ENCODE measurements at places on chromosomes 5 and 9.

DNA sequence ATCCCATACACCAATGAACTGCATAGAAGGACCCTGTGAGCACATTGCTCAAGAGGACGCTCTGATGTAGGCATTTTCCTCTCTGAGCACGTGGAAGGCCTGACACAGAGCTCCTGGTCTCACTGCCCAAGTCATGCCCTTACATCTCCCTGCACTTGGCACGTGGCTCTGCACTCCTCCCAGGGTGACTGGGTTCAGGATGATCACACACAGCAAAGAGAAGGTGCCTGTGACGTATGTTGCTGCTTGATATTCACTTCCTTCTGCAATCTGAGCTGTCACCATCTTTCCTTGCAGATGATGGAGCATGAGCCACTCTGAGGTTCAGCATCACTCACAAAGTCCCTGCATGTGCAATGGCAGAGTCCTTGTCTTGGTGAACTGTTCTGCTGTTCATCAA lies 125.2 kb downstream of the FSTL4 start:
- DNase-seq, result no peak

GRCh38 chr5:113043491-113043931 lies 66.9 kb downstream of the DCP2 start:
- no peak for DNase-seq

DNA sequence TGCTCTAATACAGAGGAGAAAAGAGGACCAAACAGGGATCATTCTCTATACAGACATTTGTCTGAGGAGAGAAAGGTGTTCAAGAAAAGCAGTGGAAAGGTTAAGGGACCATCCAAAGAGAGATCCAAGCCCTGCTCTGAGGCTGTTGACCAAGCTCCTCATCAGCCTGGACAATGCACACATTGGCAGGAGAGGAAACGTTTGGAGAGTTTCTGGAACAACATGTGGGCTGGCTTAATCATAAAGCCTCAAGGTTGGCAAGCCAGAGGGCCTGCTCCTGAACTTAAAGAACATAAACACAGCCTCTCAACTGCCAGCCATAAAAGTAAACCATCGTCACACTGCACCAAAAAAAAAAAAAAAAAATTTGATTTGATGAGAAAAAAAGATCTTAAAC lies 184.4 kb upstream of the SLC12A2 start:
- DNase-seq, result no peak

- no peak for DNase-seq
Measured at GRCh38 chr9:3908731-3909130, 382.9 kb upstream of the RFX3 start.

DNA sequence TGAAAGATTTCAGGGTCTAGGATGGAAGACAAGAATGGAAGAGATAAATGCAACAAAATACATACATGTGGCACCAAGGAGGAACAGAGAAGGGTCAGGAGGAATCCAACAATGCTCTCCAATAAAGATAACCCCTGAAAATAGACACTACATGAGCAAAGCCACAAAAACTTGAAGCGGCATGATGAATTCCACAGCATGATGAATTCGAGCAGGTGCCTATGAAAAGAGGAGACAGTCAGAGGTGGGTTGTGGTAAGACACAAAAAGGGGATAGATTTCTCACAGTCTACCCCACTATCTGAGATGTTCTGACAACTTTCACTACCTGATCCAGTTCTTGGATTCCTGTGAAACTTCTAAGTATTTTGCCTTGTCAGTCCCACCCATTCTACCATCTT lies 81.5 kb upstream of the PAPPA start:
- no peak for DNase-seq

DNA sequence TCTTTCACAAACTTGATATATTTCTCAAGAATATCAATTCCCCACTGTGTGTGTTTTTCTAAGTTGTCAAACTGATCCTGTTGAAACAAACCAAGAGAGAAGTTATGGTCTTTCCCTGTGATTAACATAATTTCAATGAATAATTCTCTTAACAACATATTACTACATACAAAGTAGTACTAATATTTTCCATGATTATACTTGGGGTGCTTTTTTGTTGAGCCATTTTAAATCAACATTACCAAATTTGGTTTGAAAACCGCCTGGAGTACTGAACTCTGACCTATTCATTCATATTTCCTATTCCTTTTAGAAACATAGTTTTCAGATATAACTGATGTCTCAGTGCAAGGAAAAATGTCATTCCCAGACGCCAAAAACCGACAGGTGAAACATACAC lies 48.1 kb downstream of the FNBP1 start:
- DNase-seq, result no peak

- no peak for DNase-seq
Measured at GRCh38 chr5:138979684-138980280, 104.6 kb upstream of the LRRTM2 start.

DNA sequence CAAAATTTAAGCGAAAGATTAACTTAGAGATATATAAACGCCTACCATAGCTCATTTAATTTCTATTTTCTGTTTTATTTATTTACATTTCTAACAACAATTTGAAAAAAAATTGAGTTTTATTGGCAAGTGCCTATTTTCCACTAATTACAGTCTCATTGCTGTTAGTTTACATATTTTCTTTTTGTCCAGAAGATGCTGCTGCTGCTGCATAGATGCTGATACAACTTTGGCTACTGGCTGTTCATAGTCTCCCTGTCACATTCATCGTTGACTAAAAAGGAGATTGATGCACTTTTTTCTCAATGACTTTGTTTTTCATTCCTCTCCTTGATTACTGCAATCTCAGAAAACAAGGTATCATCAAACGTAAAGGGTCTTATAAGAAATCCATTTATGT lies 235.4 kb downstream of the CDH9 start:
- no peak for DNase-seq

- no peak for DNase-seq
Measured at GRCh38 chr5:18119156-18119785, 485.0 kb downstream of the TAF11L14 start.

DNA sequence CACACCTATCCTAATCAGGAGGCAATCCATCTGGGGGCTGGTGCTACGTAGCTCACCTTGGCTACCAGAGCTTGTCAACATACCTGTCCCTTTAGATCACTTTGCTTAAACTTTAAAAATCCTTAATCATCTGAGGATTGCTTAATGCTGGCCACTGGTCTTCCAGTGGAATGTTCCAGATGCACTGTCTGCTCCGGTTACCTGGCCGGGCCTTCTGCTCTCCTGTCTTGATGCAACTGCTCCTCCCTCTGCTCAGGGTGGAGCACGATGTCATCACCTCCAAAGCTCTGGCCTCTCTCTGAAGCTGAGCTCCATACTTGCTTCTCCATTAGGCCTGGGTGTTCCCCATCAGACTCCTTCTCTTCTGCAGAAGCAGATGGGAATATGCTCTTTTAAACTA lies 106.5 kb upstream of the OTULINL start:
- no peak for DNase-seq

- DNase-seq, result no peak
Measured at GRCh38 chr9:98584059-98584458, 124.7 kb downstream of the GABBR2 start.

DNA sequence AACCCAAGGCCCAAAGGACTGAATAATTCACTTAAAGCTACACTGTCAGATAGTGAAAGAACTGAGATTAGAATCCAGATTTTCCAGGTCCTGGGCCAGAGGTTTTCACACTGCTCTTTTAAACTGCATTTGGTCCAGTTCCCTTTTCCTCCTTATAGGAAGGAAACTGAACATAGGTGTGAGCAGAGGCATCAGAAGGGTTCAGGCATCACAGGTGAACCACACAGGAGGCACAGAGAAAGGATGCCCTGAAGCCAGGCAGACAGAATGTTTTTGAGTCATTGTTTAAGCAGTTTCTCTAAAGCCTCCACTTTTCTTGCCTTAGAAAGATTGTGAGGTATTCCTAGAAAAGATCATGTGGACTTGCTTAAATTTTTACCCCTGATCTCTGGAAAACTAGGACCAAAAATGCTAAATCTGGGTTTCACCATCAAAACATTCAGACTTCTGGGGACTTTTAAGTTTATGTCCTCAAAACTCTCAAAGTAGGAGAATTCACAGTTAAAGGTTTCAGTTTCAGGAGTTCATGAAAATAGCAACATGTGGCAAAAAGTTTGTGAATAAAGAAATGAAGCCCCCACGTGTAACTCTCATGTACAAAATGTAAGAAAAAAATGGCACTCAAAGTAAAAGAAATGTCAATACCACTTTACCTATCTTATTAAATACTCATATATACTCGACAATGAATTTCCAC lies 386.1 kb downstream of the NTRK2 start:
- DNase-seq, result no peak

- no peak for DNase-seq
Measured at GRCh38 chr5:17290540-17290974, 73.1 kb downstream of the BASP1 start.

GRCh38 chr5:132233081-132233480 lies 5.4 kb upstream of the P4HA2 start:
- no peak for DNase-seq

DNA sequence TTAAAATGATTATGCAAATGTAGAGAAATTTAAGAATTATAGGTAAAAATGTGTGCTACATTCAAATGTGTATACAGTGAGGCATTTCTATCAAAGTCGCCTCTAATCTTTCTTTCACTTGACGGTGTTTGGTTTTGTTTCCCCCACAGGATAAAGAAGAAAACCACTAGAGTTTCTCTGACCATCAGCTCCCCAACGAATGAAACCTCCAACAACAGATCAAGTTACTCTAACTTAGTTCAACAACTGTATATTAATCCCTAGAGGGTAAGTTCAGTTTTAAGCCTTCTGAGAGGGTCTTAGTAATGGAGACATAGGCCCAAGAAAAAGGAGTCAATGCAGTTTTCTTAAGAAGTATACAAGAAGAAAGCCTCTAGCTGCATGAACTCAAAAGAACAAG lies 11.5 kb upstream of the MYOT start:
- DNase-seq, result no peak

DNA sequence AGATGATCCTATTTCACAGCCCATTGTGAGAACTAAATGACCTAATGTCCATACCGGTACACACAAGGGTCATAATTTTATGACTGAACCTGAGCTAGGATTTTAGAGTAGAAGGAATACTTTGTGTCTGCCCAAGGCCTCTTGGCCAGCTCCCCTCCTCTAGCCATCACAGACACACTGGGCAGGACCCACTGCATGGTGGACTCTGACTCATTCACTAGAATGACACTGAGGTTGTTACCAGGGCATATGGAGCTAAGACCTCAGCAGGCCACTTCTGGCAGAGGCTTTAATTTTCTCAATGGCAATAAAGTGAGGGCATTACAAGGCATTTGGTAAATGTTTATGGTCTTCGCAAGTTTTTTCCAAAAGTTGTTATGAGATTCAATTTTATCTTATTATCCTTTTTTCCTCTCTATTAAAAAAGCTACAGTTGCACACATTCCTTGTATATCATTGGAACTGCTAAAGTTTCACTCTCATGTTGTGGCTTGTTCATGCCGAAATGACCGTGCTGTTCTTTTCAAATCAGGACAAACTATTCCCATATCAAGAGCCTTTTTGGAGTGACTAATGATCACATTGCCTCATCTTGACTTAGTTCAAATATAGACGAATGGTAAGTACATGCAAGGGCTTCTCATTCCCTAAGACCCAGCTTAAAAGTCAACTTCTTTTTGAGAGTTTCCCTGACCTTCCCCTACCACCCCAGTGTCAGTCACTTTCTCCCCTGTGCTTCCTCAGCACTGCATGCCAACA lies 595.7 kb downstream of the ACTL7B start:
- DNase-seq, result no peak

- no peak for DNase-seq
Measured at GRCh38 chr5:78747705-78748359, 99.3 kb upstream of the LHFPL2 start.

DNA sequence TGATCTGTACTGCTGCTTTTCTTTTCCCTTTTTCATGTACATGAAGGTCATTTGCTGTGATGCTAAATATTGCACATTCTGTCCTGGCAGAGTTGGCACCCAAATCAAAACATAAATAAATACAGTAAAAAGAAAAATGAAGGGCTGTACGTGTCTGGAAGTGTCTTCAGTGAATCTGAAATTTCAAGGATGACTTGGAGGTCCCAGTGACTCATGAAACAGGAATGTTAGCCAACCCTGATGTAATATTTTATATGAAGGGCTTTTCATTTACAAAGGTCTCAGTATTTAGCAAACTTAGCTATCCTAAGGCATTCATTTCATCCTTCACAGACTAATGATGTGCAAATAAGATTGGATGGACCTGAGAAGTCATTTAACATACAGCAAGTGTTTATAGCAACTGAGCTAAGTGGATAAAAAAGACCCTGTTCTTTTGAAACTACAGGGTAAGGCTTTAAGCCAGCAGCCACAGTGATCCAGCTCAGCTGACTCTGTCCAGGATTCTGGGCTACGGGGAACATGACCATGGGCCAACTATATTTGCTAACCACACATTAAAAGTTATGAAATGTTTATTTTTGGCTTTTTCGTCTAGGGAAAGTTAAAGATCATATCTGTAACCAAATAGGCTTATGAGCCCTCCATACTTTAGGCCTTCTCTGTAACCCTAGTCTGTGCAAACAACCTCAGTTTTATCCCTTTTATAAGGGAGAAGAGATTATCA lies 104.0 kb upstream of the DMRTA1 start:
- no peak for DNase-seq

- DNase-seq, result no peak
Measured at GRCh38 chr5:59115345-59115744, 532.5 kb downstream of the RAB3C start.

GRCh38 chr5:140115186-140115500 lies 1.2 kb downstream of the PURA start:
- DNase-seq, result no peak

GRCh38 chr5:137486707-137487106 lies 12.4 kb downstream of the SPOCK1 start:
- DNase-seq, result no peak

DNA sequence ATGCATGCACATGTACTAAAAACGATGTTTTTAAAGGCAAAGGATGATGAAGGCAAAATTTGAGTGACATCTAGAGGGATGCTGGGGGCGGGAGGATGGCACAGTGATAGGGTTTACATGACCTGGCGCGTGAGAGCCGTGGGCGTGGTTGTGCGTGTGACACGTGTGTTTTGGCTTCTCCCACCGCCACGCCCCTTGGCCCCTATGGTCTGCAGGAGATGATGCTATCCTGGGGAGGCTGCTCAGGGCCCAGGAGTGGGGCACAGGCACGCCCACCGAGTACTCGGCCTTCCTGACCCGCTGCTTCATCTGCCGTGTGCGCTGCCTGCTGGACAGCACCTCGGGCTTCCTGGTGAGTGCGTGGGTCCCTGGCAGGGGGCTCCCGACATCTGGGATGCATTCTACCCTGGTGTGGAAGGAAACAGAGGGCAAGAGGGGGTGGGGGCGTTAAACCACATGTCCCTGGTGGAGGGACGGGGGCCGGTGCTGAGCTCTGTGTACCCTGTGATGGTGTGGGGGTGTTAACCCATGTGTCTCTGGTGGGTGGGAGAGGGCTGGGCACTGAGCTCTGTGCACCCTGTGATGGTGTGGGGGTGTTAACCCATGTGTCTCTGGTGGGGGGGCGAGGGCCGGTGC lies 19.2 kb upstream of the EXOC3 start:
- no peak for DNase-seq

DNA sequence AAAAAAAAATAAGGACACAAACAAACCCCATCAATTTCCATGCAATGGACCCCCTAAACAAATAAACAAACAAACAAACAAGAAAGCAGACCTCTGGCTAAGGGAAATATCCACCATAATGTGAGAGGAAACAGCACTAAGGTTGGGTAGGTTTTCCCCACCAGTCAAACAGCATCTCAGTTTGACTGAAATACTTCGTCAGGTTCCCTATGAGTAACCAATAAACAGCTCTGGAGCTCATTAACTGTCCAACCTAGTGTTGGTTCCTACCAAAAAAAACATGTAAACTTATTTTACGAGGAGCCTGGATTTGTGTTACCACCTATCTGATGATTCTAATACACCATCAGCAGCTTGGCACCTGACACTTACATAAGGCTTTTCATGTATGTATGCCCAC lies 198.5 kb upstream of the TARS1 start:
- DNase-seq, result no peak

GRCh38 chr5:73143716-73144115 lies 23.3 kb downstream of the TMEM171 start:
- no peak for DNase-seq
